Stimulated activated CD8-positive, alpha-beta memory T cell treated with anti-CD3 and anti-CD28 coated beads, Interleukin-4, amount 100 ng/mL, for 4 hours (primary cell): ENCODE measurements at places on chromosomes 5 and 9.

DNA sequence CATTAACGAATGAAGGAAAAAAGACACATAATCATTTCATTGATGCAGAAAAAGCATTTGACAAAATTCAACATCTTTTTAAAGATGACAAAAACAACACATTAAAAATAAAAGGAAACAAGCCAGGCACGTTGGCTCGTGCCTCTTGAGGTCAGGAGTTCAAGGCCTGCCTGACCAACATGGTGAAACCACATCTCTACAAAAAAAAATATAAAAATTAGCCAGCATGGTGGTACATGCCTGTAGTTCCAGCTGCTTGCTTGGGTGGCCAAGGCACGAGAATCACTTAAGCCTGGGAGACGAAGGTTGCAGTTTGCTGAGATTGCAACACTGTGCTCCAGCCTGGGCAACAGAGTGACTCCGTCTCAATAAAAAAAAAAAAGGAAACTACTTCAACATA is 77.0 kb downstream of the ERCC6L2 start:
- DNase-seq: no peak

GRCh38 chr5:17249029-17249634 is 31.7 kb downstream of the BASP1 start:
- DNase-seq: no peak

DNA sequence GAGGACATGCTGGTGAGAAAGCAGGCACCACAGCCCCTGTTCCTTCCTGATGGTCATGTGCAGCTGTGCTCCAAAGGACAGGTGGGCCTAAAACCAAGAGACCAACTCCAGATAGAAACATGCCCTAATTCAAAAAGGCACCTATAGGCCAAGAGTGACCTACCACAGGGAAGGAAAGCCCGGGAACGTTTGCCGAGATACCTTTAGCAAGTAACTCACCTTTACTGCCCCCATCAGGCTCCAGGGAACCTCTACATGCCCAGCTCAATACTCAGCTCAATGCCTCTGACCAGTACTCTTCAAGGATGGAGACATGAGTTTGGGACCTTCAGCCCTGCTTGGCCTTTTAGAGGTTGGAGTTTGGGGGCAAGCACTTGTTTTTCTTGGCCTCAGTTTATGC is 172.8 kb upstream of the FSTL4 start:
- no peak for DNase-seq

GRCh38 chr5:32342656-32343055 is 29.9 kb upstream of the MTMR12 start:
- no peak for DNase-seq

GRCh38 chr9:73577848-73578247 is 426.2 kb downstream of the ANXA1 start:
- DNase-seq: no peak

DNA sequence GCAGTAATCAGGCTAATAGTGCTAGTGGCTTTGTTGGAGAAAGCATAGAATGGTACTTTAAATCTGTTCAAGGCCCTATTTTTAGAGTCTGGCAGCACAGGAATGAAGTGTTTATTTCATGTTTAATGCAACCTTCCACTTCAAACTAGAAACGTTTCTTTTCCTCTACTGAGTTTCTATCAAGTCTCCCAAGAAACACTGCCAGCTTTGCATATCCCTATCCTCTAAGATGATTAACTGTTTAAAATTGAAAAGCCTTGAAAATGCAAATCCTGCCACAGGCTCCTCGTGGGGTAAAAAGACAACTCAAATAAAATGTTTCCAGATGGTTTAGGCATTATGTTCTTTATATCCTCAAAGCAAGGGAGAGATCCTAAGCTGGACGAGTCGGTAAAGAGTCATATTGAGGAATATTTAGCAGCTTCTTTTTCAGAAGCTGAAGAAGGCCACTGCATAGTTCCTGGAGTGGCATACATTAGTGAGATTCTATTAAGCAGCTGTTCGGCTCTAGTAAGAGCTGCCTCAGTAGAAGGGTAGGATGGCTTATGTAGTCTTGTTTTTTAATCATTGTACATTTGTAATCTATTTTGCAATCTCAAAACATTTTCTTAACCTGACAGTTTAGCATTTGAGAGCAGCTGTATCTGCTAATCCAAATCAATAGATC is 251.2 kb downstream of the CHSY3 start:
- no peak for DNase-seq

GRCh38 chr5:163571744-163572143 is 66.3 kb downstream of the MAT2B start:
- no peak for DNase-seq

DNA sequence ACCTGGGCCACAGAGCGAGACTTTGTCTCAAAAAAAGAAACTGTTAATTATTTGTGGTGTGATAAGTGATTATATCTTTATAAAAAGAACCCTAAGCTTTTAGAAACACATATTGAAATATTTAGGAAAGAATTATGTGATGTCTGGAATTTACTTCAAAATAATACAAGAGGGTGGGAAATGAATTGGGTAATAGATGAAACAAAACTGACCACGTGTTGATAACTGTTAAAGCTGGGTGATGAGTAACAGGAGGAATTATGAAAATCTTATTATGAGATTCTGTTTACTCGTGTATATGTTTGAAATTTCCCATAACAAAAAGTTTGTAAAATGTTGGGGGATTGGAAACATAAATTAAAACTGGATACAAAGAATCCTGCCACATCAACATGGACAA is 33.0 kb upstream of the PPP2CA start:
- no peak for DNase-seq

DNA sequence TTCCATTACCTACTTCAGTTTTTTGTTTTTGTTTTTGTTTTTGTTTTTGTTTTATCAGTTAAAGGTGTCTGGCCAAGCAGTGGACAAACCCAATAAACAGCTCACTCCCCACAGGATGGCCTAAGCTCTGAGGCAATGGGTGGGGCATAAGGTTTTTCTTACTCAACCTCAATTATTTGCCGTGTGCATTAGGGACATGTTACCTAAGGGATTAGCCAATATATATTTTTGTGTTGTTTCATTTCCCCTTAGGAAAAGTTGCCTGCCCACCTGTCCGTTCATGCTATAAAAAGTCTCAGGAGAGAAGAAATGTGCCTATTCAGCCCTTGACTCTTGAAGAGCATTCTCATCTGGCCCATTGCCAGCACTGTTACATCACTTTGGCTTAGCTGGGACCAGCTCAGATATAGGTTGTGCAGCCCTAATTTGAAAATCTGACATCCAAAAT is 7.3 kb downstream of the SH3RF2 start:
- no peak for DNase-seq

DNA sequence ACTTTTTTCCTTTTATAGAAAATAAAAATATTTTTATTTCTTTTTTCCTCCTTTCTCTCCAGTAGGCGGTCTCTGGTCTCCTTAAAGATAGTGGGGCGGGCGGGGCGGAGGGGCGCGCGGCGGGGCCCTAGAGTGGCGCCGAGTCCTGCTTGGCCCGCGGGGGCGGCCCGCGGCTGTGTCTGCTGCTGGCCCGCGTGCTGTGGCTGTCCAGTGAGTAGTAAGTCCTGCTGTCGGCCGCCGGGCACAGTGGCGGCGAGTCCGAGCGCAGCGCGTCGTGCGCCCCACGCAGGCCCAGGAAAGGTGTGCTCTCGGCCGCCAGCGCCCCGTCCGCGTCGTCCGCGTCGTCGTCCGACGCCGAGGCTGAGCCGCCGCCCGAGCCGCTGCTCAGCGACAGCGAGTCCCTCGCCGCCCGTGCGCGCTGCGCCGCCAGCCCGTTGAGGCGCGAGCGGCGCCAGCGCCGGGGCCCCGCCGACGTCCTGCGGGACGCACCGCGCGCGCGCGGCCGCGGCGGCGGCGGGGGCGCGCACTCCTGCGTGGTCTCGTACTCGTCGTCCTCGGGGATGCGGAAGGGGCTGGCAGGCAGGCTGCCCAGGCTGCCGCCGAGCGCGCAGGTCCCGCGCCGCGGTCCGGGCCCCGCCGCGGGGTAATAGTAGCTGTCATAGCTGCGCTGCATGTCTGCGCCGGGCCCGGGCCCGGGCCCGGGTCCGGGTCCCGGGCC is 52.3 kb downstream of the PSD2 start:
- DNase-seq: peak; percentile 38

DNA sequence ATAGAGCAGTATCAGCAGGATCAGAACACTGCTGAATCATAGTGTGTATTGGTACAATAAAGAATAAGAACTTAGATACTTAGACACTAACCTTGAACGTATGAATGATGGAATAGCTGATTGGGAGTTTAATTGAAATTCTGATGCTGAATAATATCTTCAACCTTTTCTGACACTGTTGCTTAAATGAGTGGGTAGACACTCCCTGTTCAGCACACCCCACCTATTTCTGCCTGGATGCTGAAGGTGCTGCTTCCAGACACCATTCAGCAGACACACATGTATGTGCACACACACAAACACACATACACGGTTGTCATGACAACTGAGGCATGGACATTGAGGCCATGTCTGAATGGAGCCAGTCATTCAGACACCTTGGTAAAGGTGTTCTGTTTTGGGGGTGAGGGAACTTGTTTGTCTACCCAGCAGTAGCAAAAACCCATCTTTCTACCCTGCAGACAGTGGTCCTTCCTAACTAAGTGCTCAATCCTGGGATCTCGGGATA is 54.3 kb downstream of the TMEM215 start:
- no peak for DNase-seq

- DNase-seq: peak; percentile 12
Observed at GRCh38 chr5:1380011-1380817, 35.3 kb upstream of the CLPTM1L start.

GRCh38 chr9:78291240-78291925 is 5.5 kb upstream of the PSAT1 start:
- no peak for DNase-seq

- no peak for DNase-seq
Observed at GRCh38 chr5:54021431-54022164, 288.8 kb downstream of the ARL15 start.

DNA sequence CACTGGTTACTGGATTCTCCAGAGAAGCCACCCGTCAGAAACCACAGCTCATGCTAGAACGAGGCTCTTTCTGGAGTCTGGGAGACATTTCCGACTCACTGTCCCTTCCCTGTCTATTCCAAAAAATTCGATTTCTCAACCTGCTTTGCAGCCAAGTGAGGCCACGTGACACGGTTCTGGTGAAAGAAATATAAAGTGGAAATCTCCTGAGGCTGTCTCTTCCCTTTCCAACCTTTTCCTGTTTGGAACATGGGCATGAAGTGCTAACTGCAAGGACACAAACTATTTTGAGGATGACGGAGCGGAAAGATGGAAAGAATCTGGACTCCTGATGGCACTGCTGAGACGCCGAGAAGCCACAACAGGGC is 6.1 kb upstream of the PTGS1 start:
- no peak for DNase-seq

- no peak for DNase-seq
Observed at GRCh38 chr5:149048811-149049210, 14.1 kb downstream of the SH3TC2 start.

DNA sequence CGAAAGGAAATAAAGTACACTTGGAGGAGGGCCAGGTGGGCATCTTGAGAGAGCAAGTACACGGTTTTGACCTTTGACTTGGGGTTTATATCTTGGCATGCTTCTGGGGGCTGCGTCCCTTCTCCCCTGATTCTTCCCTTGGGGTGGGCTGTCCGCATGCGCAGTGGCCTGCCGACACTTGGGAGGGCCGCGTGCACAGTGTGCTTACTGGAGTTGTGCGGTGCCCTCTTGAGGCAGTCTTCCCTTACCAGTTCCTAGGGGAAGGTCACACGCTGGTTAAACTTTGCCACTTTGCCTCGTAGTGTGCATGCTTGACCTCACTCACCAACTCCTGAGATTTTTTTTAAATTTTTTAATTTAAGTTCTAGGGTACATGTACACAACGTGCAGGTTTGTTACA is 4.3 kb upstream of the CLPTM1L start:
- DNase-seq: no peak

DNA sequence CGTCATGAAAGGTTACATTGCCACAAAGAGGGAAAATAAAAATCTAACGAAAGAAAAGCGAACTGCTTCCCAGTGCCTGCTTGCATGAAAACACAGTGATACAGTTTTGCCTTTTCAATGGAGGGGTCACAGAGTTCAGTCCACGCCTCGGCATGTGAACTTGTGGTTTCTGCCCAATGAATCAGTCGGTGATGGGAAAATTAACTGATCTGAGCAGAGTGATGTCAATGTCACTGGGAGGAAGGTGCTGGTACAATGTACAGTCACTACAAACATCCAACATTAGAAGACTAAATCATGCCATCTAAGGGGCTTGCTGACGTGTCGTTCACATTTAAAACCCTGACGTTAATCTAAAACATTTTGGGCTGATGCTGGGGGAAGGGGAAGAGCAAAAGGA is 151.8 kb upstream of the MSX2 start:
- DNase-seq: no peak

DNA sequence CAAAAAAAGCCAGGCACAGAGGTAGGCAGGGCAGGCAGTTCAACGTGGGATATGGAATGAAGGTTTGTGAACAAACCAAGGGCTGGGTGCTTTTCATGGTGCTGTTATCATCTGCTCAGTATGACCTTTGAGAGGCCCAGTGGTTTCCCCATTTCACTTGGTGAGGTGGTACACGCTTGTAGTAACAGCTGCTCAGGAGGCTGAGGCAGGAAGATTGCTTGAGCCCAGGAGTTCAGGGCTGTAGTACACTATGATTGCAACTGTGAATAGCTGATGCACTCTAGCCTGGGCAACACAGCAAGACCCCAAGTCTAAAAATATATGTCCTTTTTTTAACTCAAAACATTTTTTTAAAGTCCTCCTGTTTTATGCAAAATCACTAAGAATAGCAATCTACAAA is 174.8 kb downstream of the ENC1 start:
- no peak for DNase-seq

- no peak for DNase-seq
Observed at GRCh38 chr9:75532233-75533050, 358.0 kb upstream of the PCSK5 start.

DNA sequence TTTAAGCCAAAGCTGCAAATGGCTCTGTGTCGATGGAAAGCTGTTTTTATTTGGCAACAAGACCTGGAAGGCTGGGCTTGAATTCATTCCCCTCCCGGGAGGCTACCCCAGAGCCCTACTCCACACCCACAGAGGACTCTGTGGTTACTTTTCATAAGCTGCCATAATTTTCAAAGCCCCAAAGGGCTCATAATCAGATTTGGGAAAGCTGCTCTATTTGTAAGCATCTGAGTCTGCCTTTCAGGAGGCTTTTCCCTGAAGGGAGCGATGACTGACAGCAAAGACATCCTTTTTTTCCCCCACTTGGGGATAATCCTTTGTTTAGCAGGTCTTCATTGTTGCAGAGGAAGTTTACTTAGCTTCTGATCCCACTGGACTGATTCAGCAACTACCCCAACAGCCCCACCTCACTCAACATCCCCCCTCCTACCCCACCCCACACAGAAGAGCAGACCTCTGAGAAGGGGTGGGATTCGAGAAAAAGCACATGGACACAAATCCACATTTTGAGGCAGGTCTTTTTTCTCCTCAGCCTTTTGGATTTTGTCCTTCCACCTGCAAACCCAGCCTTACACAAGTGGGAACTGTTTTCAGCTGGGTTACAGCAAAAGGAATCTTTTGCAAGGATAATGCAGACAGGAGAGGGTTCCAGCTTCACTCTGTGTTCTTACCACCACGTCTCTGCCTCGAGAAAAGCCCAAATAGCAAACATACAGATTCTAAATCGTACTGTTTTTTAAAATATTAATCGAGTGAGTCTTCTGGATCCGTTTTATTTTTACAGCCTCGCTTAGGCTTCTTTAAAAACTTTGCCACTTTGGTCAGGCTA is 244.4 kb upstream of the TUT7 start:
- no peak for DNase-seq

GRCh38 chr5:142325725-142326479 is 1.1 kb upstream of the SPRY4 start:
- no peak for DNase-seq

GRCh38 chr5:113282472-113282871 is 152.3 kb downstream of the TSSK1B start:
- no peak for DNase-seq
